Astrocyte of the hippocampus (primary cell): ENCODE measurements at places on chromosomes 13 and 19.

- peak; percentile 78 for DNase-seq
These were observed 1.0 kb upstream of the BCAM start for GRCh38 chr19:44807652-44808462.

DNA sequence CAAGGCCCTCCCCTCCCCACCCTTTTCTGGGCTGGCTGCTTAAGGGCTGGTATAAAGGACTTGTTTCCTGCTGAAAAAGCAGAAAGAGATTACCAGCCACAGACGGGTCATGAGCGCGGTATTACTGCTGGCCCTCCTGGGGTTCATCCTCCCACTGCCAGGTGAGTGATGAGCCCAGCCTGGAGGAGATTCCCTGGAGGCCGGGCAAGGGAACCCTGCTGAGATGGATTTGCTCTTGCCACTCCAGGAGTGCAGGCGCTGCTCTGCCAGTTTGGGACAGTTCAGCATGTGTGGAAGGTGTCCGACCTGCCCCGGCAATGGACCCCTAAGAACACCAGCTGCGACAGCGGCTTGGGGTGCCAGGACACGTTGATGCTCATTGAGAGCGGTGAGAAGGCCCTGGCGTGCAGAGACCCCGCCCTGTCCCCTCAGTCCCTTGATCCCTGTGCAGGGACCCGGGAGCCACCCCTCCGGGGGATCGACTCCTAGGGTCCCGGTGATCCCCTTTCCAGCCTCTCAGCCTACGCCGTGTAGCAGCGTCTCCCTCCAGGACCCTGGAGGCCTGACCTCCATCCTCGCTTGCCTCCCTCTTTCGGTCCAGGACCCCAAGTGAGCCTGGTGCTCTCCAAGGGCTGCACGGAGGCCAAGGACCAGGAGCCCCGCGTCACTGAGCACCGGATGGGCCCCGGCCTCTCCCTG is at the start of gene CD177:
CD177 (plus strand) TSS at position 81 of the 699 bp plus-strand sequence; CDS start at position 110, 29 bp downstream.
- DNase-seq, result no peak

DNA sequence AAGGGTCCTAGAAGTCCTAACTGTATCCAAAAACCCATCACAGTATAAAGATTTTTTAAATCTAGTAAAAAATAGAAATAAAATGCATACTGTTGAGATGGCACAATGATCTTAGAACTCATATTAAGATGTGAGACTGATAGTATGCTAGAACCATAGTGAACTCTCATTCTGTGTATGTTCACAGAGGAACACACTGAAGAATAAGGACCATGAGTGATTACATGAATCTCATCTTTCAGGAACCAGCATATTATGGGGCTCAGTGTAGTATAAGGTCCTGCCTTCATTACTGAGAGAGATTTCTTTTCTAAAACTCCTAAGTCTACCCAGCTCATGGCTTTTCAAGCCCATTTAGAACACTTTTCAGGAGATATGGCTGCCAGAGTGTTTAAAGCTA is 59.8 kb upstream of the RFC3 start:
- DNase-seq, result no peak

DNA sequence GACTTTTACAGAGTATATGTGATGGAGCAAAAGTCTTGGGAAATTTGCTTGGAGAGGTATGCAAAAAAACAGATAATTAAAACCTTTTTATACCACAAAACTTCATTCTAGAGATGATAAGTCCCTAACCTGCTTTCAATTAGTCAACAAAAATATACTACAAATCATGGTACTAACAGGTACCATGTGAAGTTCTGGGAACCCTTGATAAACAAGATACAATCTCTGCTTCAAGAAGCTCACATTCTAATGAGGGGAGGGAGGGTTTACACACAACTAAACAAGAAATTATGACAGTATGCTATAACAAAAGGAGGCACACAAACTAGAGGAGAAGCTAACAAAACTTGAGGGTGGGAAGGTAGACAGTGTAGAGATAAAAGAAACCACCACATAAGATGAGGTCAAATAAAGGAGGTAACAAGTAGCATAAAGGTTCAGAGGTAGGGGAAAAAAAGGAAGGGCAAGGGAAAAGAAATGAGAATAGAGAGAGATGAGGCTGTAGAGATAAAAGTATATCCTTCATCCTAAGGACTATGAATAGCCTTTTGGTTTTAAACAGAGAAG is 91.4 kb downstream of the MYCBP2 start:
- no peak for DNase-seq

DNA sequence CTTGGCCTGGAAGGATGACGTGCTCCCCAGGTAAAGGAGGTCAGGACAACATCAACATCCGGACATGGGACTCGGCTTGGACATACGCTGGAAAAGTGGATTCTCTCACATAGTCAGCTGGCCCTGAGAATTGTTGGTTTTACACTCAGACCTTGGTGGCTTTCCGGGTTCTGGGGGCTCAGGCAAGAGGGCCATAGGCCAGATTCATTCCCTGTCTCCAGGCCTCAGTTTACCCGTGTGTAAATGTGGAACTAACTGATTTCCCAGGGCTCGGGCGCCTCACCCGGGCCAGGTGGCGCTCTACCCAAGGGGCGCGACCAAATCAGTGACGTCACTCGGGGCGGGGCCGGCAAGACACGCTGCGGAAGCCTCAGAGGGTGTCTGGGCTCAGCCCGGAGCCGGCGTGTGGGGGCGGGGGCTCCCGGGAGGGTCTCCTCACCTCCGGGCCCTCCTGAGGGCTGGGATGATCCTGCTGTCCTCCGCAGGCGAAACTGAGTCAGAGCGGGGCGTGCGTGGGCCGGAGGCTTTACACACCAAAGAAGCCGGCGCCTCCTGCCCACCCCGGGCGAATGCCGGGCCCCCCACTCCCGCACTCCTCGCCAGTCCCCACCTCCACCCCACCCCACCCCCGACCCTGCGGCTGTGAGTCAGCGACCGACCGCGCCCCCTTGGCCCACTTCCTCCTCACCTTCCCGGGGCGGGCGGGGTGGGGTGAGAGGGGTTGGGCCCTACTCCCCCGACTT is 862 bp upstream of the VASP start:
- peak; percentile 97 for DNase-seq

GRCh38 chr13:92804346-92804745 is 422.3 kb upstream of the GPC6 start:
- peak; percentile 56 for DNase-seq

- DNase-seq, result no peak
These were observed 5.5 kb upstream of the ZNF428 start for GRCh38 chr19:43624933-43625332.

DNA sequence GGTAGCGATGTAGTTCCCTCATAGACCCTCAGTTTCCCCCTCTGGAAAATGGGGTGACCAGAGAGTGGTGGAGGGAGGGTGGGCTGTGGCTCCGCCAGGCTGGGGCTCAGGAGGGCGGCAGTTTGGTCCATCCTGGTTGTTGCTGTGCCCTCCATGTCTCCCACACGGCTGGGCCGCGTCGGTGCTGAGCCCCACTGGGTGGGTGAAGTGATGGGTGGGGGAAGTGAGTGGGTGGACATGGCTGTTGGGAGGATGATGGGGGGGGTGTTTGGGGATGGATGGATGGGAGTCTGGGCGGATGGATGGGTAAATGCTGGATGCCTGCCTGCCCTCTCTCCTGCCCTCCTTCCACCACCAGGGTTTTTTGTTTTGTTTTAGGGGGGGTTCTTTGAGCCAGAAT is 16.6 kb upstream of the EHD2 start:
- DNase-seq, result no peak
